DMS153 (cell line): ENCODE measurements at places on chromosomes 4 and X.

DNA sequence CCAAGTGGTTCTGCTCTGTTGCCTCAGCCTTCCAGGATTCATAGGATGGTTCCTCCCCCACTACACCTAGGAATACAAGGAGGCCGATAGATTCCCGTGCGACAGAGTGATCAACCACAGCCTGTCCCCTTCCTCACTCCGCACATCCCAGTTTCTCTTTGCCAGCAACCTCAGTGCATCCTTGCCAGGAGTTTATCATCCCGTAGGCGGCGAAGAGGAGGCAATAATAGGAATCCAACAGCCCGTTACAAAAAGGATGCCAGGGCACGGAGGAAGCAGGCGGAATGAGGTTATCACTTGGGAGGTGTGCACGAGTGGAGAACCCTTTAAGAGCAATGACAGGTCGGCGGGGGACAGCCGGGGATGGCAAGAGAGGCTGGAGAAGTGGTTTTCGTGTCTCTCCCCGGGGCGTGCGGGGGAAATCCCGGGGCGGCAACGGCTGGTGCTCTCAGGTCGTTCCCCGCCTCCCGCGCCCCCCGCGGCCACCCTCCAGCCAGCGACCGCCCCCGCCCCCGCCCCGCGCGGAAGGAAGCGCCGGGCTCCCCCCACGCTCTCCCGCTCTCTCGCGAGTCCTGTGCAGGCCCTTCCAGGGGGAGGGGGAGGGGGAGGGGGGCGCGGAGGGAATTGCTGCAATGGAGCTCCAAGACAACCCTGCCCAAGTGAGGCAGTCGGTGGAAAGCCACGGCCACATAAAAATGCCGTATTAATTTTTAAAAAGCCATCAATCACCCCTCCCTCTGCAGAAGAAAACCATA, 1.6 kb downstream of the PPP3CA start:
- no peak for DNase-seq

GRCh38 chrX:45137531-45137930, 63.1 kb downstream of the DIPK2B start:
- DNase-seq = no peak

DNA sequence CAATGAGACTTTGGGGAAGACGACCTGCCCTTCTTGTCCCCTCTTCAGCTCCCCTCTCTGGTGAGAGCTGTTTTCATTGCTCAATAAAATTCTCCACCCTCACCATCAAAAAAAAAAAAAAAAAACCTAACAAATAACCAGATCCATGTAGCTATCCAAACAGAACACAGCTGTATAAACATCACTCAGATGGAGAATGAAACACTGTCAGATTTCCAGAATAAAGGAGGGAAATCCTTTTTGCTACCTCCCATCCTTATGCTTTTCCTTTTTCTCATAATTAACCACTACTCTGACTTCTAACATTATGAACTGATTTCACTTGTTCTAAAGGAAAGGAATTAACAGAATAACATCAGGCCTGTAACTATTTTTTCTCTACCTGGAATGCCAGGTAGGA, 155.6 kb downstream of the PPP4R3C start:
- peak; percentile 24 for DNase-seq

- DNase-seq = no peak
Measured at GRCh38 chr4:69523385-69524132, 27.9 kb upstream of the UGT2B4 start.

DNA sequence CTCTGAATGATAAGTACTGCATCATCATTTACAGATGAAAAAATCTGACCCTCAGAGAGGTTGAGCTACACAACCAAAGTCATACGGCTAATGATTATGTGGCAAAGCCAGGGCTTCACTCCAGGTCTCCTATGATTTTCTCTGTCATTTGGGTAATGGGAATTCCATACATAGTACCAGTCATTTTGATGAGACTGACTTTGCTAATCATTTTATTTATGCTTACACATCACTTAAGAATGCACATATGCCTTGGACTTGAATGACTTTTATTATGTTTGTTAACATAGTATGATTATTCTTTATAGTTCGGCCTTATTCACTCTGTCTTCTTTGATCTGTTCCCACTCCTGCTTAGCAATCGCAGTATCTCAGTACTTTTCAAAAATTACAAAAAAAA, 255.1 kb upstream of the GPRIN3 start:
- no peak for DNase-seq
